Karpas-422 (cell line): ENCODE measurements at places on chromosomes 3 and 15.

DNA sequence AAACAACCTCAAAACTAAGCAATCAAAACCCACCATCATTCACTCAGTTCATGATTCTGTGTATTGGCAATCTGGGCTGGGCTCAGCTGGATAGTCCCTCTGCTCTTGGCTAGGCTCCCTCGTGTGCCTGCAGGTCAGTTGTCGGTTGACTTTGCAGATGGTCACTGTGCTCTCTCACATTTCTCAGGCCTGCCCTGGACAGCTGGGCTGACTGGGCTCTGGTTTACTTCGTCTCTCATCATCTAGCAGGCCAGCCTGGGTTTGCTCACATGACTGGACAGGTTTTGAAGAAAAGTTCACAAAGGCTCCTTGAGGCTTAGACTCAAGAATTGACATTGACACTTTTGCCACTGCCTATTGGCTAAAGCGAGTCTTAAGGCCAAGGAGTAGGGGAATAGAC lies 105.0 kb upstream of the CTNNB1 start:
- DNase-seq = no peak

DNA sequence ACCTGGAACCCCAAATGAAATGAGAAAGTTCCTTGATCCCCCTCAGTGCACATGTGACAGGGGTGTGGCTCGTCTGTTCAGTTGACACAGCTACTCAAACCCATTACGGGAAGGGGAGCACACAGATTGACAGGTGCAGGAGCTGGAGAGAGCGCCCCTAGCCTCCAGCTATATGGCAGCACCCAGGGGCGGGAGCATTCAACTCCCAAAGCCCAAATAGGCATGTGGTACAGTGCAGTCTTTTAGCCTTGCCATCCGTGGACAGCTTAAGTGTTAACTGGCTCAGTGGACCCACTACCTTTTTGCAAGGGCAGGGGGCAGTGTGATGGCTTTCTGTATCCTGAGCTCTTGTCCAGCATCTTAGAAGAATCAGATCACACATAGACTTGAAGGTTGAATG lies 1374.2 kb upstream of the ALCAM start:
- no peak for DNase-seq

DNA sequence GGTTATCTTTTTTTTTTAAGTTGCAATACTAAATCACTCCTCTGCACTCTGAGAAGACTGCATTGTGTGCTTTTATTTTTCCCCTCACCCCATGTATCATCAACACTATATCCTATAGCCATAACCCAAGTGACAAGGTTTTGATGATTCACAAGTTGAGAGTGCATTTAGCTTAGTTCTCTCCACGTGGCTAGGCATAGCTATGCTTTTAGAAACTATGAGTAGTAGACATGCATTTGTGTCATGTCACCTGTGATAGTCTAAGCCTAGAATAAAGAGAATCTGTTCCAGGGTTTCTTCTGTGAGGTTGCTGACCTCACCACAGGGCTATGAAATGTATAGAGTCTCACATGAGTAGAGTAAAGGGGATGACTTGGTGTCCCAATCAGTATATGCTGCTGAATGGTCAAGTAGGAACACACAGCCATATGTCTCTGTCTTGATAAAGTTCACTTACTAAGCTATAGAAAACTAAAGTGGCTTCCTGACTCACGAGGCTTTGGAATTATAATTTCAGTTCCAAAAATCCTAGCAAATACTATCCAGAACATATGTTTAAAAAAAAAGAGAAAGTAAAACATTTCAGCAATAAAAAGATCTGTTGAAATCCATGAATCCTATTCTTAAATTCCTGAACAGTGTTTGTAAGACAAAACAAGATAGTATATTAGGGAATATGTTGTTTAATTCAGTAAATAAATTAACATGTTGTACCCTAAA lies 206.3 kb downstream of the LSAMP start:
- no peak for DNase-seq

GRCh38 chr3:157752554-157752953 lies 249.3 kb upstream of the VEPH1 start:
- no peak for DNase-seq

DNA sequence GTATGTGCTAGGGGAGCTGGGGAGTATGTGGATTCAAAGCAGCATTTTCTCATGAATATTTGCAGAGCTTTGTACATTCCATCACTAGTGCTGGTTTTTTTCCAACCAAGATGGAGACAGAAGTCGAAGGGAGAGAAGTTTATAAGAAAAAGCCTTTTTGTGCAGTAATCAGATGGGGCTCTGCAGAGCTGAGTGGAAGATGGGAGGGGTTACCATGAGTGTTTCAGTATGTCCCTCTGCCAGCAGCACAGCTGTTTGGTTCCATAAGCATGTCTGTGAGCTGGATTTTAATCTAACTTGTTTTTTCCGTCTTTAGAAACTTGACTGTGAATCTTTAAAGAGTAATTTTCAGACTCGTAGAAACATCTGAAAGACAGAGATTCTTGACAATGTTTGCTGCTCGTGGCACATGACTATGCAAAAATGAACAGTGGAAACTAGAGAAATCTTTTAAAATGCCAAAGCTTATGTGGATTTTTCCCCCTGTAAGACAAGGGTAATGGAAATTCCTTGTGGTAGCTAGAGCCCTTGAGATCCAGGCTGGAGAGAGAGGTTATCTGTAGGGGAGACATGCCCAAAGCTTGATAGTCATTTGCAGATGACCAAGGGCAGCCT lies 20.3 kb downstream of the STARD9 start:
- DNase-seq = no peak

GRCh38 chr3:128590948-128591347 lies 59.7 kb downstream of the RPN1 start:
- peak; percentile 52 for DNase-seq

DNA sequence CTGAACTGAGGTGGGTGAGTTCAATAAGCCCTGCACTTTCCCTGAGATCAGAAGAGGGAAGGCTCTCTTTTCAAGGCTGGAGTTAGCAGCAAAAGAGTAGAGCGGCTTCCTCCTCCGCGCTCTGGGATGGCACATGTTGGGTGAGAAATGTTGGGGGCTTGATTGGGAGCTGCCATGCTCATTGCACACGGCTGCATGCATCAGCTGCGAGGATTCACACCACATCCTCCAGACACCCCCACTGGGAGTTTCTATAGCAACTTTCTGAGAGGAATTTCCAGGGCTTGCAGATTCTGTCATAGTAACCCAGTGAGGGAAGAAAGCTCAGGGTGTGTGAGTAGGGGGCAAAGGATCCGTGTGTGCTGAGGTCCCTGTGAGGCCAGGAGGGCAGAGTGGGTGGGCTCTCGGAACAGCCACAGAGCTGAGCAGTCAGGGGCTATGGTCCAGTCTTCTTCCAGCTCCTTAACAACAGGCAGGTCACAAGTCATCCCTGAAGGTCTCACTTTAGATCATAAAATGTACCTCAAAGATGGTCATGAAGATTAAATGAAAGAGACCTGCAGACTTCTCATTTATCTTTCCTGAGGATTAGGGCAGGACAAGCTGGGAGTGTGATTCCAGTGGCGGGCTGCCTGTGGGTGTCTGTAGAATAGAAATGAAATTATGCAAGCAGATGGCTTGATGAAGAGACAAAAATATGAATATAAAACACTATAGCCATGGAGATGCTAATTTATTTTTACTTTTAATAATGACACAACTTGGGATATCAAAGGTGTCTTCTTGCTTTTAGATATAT lies 75.7 kb upstream of the CHRNA7 start:
- DNase-seq = no peak

DNA sequence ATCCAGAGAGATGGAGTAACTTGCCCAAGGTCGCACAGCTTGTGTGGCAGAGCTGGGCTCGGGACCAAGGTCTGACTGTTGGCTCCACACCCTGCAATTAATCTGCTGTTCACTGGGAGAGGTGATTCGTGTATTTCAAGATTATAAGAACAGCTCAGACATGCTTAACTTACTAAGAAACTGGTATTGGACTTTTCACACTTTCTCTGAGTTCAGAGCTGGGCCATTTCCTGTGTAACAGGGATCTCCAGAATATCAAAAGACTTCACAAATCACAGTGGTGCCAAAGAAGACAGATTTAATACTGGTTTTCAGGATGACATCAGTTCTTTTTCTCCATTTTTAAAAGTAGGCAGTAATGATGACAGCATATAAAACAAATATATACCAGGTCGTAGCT lies 156.8 kb upstream of the UBE2E1 start:
- DNase-seq = no peak

GRCh38 chr3:53250453-53250852 lies 5.4 kb downstream of the TKT start:
- peak; percentile 43 for DNase-seq

DNA sequence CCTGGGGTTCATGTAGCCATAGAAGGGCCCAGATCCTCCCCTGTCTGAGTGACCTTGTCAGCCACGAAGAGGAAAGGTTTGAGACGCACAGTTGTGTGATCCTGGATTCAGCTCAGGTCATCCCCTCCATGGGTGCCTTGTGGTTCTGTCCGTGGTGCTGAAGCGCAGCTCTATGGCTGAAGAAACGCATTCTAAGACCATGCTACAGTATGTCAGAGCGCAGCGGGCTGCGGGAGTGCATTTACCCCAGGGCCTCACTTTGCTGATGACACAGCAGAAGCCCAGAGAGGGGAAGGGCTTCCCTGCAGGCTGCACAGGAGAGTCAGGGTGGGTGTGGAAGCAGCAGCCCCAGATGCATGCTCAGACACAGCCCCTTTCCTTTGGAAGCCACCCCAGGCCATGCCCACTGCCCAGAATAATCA lies 68.8 kb upstream of the IQSEC1 start:
- DNase-seq = peak; percentile 72

DNA sequence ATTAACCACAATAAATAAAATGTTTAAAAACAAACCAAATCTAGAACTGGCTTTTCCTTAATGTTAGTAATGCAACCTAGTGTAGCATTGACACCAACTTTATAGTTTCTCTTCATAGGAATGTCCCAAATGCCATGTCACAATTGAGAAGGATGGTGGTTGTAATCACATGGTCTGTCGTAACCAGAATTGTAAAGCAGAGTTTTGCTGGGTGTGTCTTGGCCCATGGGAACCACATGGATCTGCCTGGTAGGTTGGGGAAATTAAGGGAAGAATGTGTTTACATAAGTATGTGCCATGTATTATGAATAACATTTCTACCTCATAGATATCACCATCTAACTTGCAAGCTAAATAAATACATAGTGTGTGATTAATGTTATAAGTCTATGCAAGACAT lies 84.4 kb upstream of the GOLGA6B start:
- no peak for DNase-seq

- no peak for DNase-seq
Observed at GRCh38 chr3:82410366-82410765, 648.9 kb upstream of the GBE1 start.

- DNase-seq = peak; percentile 87
Observed at GRCh38 chr15:65663521-65663920, 41.8 kb downstream of the SLC24A1 start.

GRCh38 chr3:52032702-52033408 lies 23.5 kb downstream of the DUSP7 start:
- no peak for DNase-seq

- DNase-seq = no peak
Observed at GRCh38 chr3:157026091-157026490, 133.9 kb downstream of the CCNL1 start.

- no peak for DNase-seq
Observed at GRCh38 chr3:53040351-53040820, 5.5 kb downstream of the SFMBT1 start.

DNA sequence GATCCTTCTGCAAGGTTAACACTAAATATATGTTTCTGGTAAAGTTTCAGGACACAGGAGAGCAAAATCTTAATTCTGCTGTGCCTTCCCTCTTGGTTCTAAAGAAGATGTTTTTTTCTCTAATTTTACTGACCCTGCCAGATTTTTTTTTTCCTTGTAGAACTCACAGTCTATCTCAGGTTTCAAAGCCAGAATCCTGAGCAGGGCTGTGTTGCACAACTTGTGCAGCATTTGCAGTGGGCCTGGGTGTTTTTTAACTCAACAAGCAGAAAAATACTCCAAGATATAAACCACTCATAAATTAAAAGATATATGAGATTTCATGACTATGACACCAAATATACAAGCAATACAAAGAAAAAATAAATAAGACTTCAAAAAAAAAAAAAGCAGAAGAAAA lies 40.2 kb upstream of the ARF4 start:
- no peak for DNase-seq

DNA sequence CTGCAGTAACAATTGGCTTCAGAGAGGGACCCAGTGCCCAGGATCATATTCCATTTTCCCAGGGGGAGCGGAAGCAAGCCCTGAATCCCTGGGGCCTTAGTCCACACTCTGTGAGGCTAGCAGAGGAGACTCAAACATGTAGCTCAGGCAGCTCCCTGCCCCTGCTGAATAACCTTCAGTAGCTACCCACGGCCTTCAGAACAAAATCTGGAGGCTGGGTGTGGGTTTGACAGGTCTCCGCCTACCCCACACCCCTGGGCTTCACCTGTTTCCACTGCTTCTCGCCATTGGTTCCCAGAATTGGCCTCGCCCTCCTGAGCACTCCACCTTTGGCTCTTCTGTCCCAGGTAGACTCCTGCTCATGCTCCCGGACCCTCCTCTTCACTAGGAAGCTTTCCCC lies 93.6 kb upstream of the ATP2B2 start:
- no peak for DNase-seq

- no peak for DNase-seq
Observed at GRCh38 chr3:186110975-186111974, 2.4 kb upstream of the ETV5 start.

GRCh38 chr3:115806501-115806900 lies 183.2 kb downstream of the GAP43 start:
- DNase-seq = no peak

DNA sequence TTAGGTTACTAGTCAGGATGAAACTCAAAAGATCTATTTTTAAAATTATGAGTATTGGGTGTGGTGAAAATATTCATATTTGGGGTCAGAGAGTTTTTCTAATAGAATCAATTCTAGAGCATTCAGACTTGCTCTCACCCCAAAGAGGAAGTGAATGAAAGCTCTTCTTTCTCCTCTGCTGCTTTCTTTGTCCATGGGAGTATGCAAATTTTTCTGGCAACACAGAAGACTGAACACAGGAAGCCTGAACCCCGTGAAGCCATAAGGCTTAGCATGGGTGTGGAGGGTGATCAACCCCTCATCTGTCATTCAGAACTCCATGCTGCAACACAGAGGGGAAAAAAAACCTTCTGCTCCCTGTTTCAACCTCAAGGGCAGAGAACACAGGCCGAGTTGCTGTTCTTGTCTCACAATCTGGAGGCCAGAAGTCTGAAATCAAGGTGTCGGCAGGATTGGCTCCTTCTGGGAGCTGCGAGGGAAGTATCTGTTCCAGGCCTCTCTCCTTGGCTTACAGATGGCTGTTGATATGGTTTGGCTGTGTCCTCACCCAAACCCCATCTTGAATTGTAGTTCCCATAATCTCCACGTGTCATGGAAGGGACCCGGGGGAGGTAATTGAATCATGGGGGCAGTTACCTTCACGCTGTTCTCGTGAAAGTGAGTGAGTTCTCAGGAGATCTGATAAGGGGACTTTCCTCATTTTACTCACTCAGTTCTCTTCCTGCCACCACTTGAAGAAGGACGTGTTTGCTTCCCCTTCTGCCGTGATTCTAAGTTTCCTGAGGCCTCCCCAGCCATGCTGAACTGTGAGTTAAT lies 33.7 kb upstream of the CD47 start:
- peak; percentile 95 for DNase-seq
